ENCODE measurements at places on chromosomes 6 and 20. TPM values are rescaled to one million over a fixed set of nuclear protein-coding genes. Genes with fewer than 3 reads are reported as not detected.

PGC gene
- total RNA-seq = not detected

LTA gene
- 2.4 TPM for total RNA-seq

IRAK1BP1 gene
- total RNA-seq = 3.3 TPM

ADGB gene
- 0.52 TPM for total RNA-seq

SAPCD1 gene
- total RNA-seq = 6.4 TPM

CTCFL gene
- not detected for total RNA-seq

CEBPB gene
- 221 TPM for total RNA-seq

CST2 gene
- total RNA-seq = not detected

DPPA5 gene
- not detected for total RNA-seq

ETV7 gene
- 0.51 TPM for total RNA-seq

GATA5 gene
- 0.13 TPM for total RNA-seq

Measured in spleen (tissue), 13 donors.